ENCODE measurements at places on chromosomes 7 and 10.

DNA sequence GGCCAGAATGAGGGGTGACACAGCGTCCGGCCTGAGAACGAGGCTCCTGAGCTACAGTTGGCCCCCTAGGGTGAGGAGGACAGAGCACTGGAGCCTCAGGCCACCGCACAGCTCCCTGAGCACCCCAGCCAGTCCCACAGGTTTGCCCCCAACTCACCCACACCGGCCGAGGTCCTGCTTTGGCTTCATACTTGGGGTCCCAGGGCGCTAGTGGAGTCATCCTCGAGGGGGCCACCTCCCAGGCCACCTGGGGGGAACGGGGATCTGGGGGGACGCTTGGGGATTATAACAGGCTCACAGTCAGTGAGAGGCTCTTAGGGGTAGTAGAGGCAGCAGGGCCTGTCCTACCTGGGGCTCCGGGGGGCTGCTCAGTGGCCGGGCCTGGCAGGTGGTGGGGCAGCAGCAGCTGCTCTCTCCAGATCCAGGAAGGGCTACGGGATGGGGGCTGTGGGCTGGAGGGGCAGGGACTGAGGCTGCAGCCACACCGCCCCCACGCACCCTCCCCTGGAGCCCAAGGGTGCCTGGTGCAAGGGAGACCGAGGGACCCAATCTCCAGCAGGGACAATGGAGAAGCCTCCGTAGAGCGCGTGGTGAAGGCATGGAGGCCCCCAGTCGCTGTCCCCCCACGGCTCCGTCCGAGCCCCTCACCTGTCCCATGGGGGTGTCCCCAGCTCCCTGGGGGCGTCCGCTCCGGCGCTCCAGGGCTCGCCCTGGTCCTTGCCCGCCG is 588 bp downstream of the SAP25 start:
- no peak for DNase-seq

DNA sequence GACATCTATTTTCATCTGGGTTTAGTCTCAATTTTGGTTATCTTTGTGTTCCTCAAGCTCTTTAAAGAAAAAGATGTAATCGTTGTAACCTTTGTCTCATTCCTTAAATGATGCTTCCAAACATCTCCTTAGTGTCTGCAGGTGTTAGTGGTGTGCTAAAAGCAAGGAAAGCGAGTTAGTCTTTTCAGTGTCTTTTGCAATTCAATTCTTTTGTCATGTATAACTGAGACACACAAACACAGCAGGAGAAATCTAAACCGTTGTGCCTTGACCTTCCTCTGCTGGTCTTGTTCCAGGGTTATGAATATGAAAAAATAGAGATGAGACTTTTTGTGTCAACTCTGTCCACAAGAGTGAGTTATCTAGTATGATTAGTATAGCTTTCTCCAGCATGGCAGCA is 40.7 kb downstream of the PIK3CG start:
- DNase-seq = no peak

- DNase-seq = no peak
Observed at GRCh38 chr7:30184791-30185487, 50.2 kb downstream of the MTURN start.

DNA sequence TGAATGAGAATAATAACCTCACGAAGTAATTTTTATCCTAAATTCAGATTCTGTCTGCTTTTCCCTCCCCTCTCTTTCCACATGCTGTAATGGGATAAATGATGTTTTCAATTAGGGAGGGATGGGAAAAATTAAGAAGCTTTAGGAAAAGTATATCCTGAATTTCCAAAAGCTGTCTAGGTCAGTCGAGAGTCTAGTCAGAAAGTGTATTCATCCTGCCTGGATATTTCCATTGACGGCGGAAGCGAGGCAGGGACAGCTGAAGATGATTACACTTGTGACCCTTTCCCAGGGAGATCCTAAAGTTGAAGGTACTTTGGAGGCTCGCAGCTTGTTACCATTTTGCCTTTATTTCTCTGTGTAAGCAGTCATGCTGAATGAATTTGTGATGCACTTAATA is 204.1 kb downstream of the ZNF365 start:
- no peak for DNase-seq

DNA sequence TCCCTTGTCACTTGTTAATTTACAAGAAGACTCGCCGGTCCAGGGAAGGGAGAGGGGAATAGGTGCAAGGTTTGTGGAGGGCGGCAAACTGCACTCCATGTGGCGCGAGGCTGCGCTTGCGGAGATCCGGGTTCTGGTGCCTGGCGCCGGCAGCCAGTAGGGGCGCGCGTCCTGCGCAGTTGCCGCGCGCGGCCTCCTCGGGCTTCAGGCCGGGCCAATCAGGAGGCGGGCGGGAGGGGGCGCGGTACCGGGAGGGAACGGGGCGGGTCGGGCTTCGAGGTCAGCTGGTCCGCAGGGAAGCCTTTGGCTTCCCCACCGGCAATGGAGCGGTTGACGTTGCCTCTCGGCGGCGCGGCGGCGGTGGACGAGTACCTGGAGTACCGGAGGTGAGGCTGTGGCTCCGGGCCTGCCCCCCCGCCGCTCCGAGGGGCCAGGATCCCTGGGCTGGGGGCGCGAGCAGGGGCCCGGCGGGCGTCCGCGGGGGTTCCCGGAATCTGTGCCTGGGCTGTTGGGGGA is at the start of gene FAM221A:
TSS of gene FAM221A (plus strand) at position 302 of the 516 bp plus-strand sequence. CDS start at position 322, 20 bp downstream.
- peak; percentile 61 for DNase-seq

GRCh38 chr10:48418189-48418788 is 111.8 kb downstream of the MAPK8 start:
- DNase-seq = no peak

GRCh38 chr7:1455241-1455939 is 3.9 kb downstream of the MICALL2 start:
- DNase-seq = no peak

DNA sequence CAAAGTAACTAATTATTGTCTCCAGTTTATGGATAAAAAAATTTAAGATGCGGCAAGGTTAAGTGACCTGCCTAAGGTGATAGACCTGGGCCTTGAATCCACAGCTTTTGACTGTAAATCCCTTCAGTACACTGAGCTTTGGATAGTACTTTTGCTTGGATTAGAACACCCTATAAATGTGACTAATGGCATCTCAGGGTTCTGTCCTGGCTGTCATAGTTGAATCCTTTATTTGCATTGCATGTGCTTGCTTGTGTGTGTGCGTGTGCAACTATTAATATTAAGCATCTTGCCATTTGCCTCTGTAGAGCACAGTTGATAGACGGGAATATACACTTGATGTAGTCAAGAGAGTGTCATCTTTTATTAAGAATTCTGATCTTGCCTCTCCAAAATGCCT is 228.0 kb downstream of the AUTS2 start:
- DNase-seq = no peak
